Spleen (tissue), 13 donors: ENCODE measurements at places on chromosomes 11 and 22. TPM values are rescaled to one million over a fixed set of nuclear protein-coding genes. Genes with fewer than 3 reads are reported as not detected.

DNA sequence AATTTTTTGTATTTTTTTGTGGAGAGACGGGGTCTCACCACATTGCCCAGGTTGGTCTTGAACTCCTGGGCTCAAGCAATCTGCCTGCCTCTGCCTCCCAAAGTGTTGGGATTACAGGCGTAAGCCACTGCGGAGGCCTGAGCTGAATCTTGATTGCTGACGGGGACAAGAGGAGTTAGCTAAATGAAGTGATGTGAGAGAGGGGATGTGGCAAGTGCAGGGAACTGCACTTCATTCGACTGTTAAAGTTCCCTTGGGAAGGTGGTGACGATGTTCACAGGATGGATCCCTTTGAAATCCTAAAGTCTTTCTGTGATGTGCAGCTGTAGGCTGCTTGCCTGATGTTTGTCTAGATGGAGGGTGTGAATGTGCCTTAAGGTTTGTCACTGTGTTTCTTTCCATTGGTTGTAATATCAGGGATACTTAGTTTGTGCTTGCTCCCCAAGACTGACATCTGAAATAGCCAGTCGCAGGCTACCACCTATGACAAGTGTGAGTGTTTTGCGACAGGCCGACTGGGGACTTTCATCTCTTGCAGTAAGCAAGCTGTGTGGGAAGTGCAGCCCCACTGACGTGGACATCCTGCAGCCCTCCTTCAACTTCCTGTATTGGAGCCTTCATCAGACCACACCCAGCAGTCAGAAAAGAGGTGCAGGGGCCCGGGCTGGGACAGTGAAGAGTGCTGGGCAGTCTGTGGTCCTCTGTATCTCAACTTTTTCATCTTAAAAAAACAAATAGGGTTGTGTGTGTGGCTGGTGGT, 19.6 kb upstream of the CCDC134 start:
- H3K27me3 ChIP-seq: no peaks in the 10 kb centered on the region
- H3K4me1 ChIP-seq: peaks cover 28% of the 10 kb centered on the region
- H3K27ac ChIP-seq: peak overlapping the region; percentile 87
- DNase-seq: peak; percentile 97
- no peaks in the 10 kb centered on the region for H3K36me3 ChIP-seq

- DNase-seq: no peak
- H3K27ac ChIP-seq: no peak overlapping the region
- no peaks in the 10 kb centered on the region for H3K4me1 ChIP-seq
- H3K27me3 ChIP-seq: peaks cover 56% of the 10 kb centered on the region
These were observed 373.9 kb downstream of the BRD1 start for GRCh38 chr22:49453771-49454170.

DNA sequence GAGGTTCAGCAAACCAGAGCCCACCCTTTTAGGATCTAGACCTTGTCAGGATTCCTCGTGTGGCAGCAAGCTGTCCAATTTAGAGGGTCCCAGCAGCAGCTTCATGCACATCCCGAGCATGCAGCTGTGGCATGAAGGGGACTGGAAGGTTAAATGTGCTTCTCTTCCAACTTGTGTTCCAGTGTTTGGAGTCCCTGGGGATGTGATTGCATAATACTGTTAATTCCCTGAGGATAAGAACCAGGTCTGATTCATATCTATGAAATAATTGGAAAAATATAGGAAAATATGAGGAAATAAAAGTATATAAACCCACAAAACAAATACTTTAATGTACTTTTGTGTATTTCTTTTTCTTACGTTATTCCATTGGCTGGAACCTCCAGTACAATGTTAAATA, 130.5 kb downstream of the MORC2 start:
- no peak for DNase-seq
- H3K27me3 ChIP-seq: no peaks in the 10 kb centered on the region
- H3K36me3 ChIP-seq: no peaks in the 10 kb centered on the region
- no peaks in the 10 kb centered on the region for H3K4me1 ChIP-seq

DNA sequence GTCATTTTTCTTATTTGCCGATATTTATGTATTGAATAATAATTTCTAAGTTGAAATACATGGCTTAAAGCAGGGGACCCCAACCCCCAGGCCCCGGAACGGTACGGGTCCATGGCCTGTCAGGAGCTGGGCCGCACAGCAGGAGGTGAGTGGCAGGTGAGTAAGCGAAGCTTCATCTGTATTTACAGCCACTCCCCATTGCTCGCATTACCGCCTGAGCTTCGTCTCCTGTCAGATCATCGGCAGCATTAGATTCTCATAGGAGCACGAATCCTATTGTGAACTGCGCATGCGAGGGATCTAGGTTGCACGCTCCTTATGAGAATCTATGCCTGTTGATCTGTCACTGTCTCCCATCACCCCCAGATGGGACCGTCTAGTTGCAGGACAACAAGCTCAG, 4.5 kb downstream of the ZMAT5 start:
- H3K27ac ChIP-seq: no peak overlapping the region
- DNase-seq: no peak
- no peak overlapping the region for H3K4me3 ChIP-seq
- peaks cover 18% of the 10 kb centered on the region for H3K4me1 ChIP-seq
- no peaks in the 10 kb centered on the region for H3K36me3 ChIP-seq
- H3K27me3 ChIP-seq: no peaks in the 10 kb centered on the region

PGR gene
- total RNA-seq: 2.1 TPM

GRCh38 chr11:69307421-69307820, 13.5 kb downstream of the MYEOV start:
- no peaks in the 10 kb centered on the region for H3K36me3 ChIP-seq
- H3K27ac ChIP-seq: no peak overlapping the region
- H3K27me3 ChIP-seq: no peaks in the 10 kb centered on the region
- H3K4me3 ChIP-seq: no peak overlapping the region
- DNase-seq: no peak

GUCY1A2 gene
- 15.6 TPM for total RNA-seq

UBASH3B gene
- total RNA-seq: 190 TPM
